Activated T-helper 2 cell treated with anti-CD3 and anti-CD28 coated beads, Interferon-gamma antibody, Interleukin-2, Interleukin-4, amounts not matched to agents 10 μg/mL and 5 μg/mL and 100 μg/mL, durations not matched to agents 14 hours and 24 hours and 36 hours (primary cell): ENCODE measurements at places on chromosomes 5 and 9. TPM values are rescaled to one million over a fixed set of nuclear protein-coding genes. Genes with fewer than 3 reads are reported as not detected.

The FCHO2 gene
- total RNA-seq: 1.3 and 1.6 TPM in 2 replicates

The ADGRD2 gene
- not detected in 2 replicates for total RNA-seq

The BTNL3 gene
- total RNA-seq: not detected in 2 replicates

The CCL27 gene
- total RNA-seq: 0.25 and 0.55 TPM in 2 replicates

The PRRX2 gene
- total RNA-seq: 5.0 and 5.1 TPM in 2 replicates

The RANBP3L gene
- not detected in 2 replicates for total RNA-seq

The GARNL3 gene
- total RNA-seq: 1.9 and 2.9 TPM in 2 replicates

The PTGER4 gene
- 30.4 and 33.7 TPM in 2 replicates for total RNA-seq

The OBP2B gene
- total RNA-seq: not detected in 2 replicates

The IFNB1 gene
- not detected in 2 replicates for total RNA-seq

DNA sequence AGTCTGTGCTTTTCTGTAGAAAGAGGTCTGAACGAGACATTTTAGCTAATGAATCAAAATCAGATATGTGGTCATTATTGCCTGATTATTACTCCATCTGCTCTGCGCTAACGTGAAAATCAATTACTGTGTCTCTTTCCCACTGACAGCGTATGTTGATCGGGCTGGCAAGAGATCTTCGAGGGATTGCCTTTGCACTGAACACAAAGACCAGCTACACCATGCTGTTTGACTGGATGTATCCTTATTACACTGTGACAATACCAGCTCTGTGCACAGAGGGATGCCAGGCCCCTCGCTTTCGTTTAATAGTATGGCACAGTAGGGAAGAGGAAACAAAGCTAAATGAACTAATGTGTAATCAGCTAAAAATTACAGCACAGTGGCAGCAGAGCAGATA lies 103.7 kb upstream of the TLX3 start:
- H3K4me1 ChIP-seq: no peaks in the 10 kb centered on the region
- no peak overlapping the region for H3K4me3 ChIP-seq
- no peak overlapping the region for H3K27ac ChIP-seq
- H3K27me3 ChIP-seq: peaks cover 11% of the 10 kb centered on the region

DNA sequence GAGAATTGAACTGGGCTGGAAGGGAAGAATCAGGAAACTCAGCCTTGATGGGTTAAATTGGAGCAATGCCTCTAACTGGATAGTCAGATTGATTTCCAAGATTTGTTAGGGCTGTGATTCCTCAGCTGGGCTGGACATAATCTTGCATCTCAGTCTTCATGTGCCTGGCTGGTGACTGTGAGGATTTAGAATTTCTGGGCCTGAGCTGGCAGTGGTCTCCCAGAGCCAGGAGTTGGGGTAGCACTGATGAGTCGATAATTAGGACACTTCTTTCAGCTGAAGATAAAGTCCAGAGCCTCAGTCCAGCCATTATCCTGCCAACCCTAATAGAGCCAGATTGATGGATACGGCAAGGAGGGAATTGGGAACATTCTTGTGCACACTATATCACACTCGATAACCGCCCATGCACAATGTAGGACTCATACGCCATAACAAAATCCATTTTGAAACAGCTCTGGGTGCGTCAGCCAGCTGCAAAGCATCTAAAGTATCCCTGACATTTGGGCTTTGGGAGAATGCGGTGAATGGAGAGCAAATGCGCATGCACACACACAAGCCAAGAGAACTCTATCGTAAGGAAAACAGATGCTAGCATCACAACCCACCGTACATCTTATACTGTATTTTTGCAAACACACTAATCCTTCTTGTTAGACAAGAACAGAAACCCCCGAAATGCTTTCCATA lies 405.1 kb upstream of the KLF4 start:
- H3K27ac ChIP-seq: no peak overlapping the region
- H3K27me3 ChIP-seq: no peaks in the 10 kb centered on the region
- H3K4me1 ChIP-seq: no peaks in the 10 kb centered on the region
- H3K36me3 ChIP-seq: no peaks in the 10 kb centered on the region

- no peak overlapping the region for H3K27ac ChIP-seq
- peaks cover 6% of the 10 kb centered on the region for H3K27me3 ChIP-seq
- H3K4me3 ChIP-seq: no peak overlapping the region
- peaks cover 12% of the 10 kb centered on the region for H3K4me1 ChIP-seq
- DNase-seq: no peak
- no peaks in the 10 kb centered on the region for H3K36me3 ChIP-seq
Observed at GRCh38 chr9:129337336-129338140, 159.5 kb upstream of the IER5L start.

- H3K36me3 ChIP-seq: peaks cover 12% of the 10 kb centered on the region
- H3K4me1 ChIP-seq: peaks cover 11% of the 10 kb centered on the region
- H3K4me3 ChIP-seq: no peak overlapping the region
- no peak for DNase-seq
- peaks cover 3% of the 10 kb centered on the region for H3K27me3 ChIP-seq
- H3K27ac ChIP-seq: no peak overlapping the region
Observed at GRCh38 chr9:136750526-136750925, 2.2 kb upstream of the LCN6 start.

DNA sequence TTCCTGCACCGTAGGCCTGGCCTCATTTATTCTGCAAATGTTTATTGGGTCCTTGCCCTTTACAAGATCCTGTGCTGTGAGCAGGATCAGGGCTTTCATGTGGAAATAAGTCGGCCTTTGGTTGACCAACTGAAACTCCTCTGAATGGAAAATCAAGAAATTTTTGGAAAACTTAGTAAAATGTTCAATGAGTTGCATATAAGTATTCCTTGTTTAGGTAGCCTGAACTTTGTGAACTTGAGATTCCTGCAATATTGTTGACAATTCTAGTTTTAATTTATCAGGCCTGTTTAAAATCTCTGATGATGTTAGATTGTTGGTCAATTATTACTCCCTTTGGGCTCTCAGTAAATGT lies 1.1 kb downstream of the MAML1 start:
- peak overlapping the region; percentile 87 for H3K27ac ChIP-seq

DNA sequence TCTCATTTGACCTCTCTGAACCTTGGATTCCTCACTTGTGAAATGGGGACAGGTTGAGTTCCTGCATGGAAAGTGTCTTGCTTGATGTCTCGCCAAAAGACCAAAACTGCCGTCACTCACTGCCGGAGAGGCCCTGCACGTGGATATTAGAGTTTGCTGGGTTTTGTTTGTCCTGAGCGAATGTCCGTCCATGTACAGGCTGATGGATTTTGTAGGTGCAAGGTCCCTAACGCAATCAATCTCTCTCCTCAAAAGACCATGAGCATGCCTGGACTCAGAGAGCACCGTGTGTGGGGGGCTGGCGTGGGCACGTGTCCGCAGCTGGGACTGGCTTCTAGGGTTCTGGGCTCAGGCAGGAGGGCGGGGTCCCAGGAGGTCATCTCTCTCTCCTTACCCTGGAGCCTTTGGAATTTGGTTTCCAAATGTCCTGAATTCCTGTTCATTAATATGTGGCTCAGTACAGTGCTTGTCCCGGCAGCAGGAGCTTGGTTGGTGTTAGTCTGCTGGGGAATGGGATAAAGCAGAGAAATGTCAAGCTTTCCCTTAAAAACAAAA lies 146.0 kb upstream of the IER5L start:
- H3K36me3 ChIP-seq: no peaks in the 10 kb centered on the region
- peaks cover 23% of the 10 kb centered on the region for H3K4me1 ChIP-seq
- no peak overlapping the region for H3K27ac ChIP-seq

GRCh38 chr5:30930736-30931135 lies 262.8 kb upstream of the CDH6 start:
- no peak overlapping the region for H3K4me3 ChIP-seq
- no peaks in the 10 kb centered on the region for H3K27me3 ChIP-seq
- no peak overlapping the region for H3K27ac ChIP-seq
- no peaks in the 10 kb centered on the region for H3K36me3 ChIP-seq
- H3K4me1 ChIP-seq: no peaks in the 10 kb centered on the region

DNA sequence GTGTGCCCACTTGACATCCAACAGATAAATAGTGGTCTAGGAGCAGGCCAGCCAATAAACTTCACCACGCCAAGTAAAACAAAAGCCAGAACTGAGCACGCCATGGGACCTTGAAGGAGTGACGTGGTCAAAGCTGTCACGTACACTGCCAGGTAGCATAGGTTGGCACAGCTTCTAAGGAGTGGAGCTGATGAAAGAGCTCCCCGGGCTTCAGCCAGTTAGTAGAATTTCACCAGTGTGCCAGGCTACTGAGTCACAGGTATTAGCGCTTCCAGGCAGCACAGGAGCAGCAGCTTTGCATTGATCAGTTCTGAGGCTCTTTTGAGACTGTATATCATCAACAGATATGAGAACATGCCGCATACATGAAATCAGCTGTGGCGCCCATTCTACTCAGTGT lies 19.4 kb downstream of the VLDLR start:
- H3K4me1 ChIP-seq: peaks cover 28% of the 10 kb centered on the region
- H3K4me3 ChIP-seq: no peak overlapping the region
- no peak overlapping the region for H3K27ac ChIP-seq
- H3K27me3 ChIP-seq: no peaks in the 10 kb centered on the region
- H3K36me3 ChIP-seq: peaks cover 88% of the 10 kb centered on the region
- DNase-seq: no peak

DNA sequence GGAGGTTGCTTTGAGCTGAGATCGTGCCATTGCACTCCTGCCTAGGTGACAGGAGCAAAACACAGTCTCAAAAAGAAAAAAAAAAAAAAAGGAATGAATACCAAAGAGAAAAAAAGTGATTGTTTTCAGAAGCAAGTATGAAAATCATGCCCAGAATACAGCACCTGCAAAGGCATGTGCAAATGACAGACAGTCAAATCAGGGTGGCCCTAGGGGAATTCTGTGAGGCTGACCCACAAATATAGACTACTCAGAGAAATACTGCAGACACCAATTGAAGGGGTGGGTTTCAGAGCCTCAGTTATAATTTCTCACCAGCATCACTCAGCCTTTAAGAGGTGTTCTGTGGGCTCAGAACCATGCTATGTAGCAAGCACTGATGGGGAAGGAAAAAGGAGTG lies 28.6 kb downstream of the DCAF12 start:
- peaks cover 5% of the 10 kb centered on the region for H3K4me1 ChIP-seq
- no peak for DNase-seq
- H3K27ac ChIP-seq: peak overlapping the region; percentile 7

DNA sequence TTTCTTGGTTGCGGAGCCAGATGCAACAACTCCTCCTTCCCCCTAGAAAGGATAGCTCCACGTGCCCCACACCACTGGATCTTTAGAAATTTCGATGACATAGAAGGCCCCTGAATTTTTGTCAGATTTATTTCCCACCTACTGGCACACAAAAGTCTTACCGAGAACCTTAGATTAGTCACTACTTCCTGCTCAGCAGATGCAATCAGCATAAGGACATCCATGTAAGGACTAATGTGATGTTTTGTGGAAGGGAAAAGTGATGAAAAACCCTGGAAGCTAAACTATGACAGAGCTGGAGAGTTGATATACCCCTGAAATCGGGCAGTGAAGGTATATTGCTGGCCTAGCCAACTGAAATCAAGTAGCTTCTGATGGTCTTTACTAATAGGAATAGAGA lies 125.5 kb upstream of the NFIL3 start:
- no peak overlapping the region for H3K27ac ChIP-seq
- no peaks in the 10 kb centered on the region for H3K36me3 ChIP-seq
- no peak overlapping the region for H3K4me3 ChIP-seq
- no peak for DNase-seq
- peaks cover 2% of the 10 kb centered on the region for H3K4me1 ChIP-seq

DNA sequence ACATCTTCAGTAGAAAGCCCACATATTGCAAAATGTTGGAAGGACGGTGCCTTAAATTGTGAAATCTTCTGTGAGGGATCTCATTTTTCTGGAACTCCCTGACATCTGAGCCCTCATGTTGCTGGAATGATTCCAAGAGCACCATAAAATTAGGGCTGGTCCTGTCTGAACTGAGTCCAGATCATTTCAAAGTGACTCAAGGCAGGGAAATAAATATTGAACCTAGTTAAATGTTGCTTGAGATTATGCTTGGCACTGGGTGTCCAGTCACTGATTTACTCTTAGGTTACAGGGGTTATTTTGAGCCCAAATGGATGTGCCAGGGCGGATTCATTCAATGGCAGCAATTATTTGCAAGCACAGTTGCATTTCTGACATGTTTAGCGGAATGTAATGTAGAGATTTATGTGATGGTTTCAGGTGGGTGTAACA lies 437.0 kb downstream of the PIK3R1 start:
- H3K36me3 ChIP-seq: no peaks in the 10 kb centered on the region
- H3K4me3 ChIP-seq: no peak overlapping the region
- no peak overlapping the region for H3K27ac ChIP-seq
- DNase-seq: no peak

GRCh38 chr5:16559702-16560101 lies 57.1 kb downstream of the RETREG1 start:
- H3K4me3 ChIP-seq: no peak overlapping the region
- H3K27me3 ChIP-seq: no peaks in the 10 kb centered on the region
- H3K4me1 ChIP-seq: peaks cover 7% of the 10 kb centered on the region
- DNase-seq: no peak

- H3K4me3 ChIP-seq: no peak overlapping the region
- H3K36me3 ChIP-seq: no peaks in the 10 kb centered on the region
- no peak for DNase-seq
- no peaks in the 10 kb centered on the region for H3K4me1 ChIP-seq
Observed at GRCh38 chr9:29657821-29658220, 2084.5 kb upstream of the C9orf72 start.

GRCh38 chr5:40022057-40022456 lies 597.3 kb upstream of the DAB2 start:
- no peaks in the 10 kb centered on the region for H3K36me3 ChIP-seq
- no peak overlapping the region for H3K27ac ChIP-seq
- H3K4me1 ChIP-seq: peaks cover 1% of the 10 kb centered on the region
- no peak overlapping the region for H3K4me3 ChIP-seq

GRCh38 chr5:10652606-10653005 lies 88.7 kb downstream of the ANKRD33B start:
- no peak overlapping the region for H3K4me3 ChIP-seq
- H3K4me1 ChIP-seq: no peaks in the 10 kb centered on the region
- H3K27ac ChIP-seq: no peak overlapping the region
- no peaks in the 10 kb centered on the region for H3K27me3 ChIP-seq
- H3K36me3 ChIP-seq: peaks cover 22% of the 10 kb centered on the region

- H3K4me3 ChIP-seq: no peak overlapping the region
- DNase-seq: no peak
- no peak overlapping the region for H3K27ac ChIP-seq
Observed at GRCh38 chr5:4571248-4571948, 568.7 kb upstream of the ADAMTS16 start.
